Kidney capillary endothelial cell (primary cell): ENCODE measurements at places on chromosomes 16 and 17.

- no peak for DNase-seq
Observed at GRCh38 chr16:52535076-52535475, 11.9 kb downstream of the TOX3 start.

DNA sequence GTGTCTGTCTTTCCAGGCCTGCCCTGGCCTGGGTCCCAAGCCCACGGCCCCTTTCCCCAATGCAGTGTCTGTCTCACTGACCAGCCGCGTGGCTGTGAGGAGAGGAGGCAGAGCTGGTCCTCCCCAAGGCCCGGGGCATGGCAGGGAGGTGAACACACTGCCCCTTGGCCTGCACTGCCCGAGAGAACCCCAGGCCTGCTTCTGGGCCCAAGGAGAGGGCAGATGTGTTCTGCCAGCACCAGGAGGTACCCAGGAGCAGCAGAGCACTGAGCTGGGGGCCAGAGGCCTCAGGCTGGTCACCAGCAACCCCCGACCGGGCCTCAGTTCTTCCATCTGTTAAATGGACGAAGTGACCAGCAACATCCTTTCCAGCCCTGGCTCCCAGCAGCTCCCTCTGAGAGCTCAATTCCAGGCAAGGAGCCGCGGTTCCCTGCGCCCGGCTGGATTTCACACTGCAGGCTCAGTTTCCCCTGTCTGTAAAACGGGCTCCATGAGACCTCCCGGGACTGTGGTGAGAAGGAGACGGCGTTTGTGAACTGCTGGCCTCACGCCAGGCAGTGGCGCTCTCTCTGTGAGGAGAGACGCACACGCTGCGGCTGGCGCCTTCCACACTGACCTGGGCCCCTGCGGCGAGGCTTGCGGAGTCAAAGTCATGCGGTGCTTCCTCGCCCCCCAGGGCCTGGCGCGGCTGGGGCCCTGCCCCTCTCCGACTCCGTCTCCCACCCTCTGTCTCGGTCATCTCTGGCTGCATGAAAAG, 8.1 kb upstream of the ZFPM1 start:
- no peak for DNase-seq

- DNase-seq = no peak
Observed at GRCh38 chr16:64590513-64590912, 531.4 kb downstream of the CDH11 start.

- no peak for DNase-seq
Observed at GRCh38 chr16:78813661-78814311, 714.3 kb downstream of the WWOX start.

GRCh38 chr17:82647593-82648164, 565 bp downstream of the WDR45B start:
- DNase-seq = no peak

DNA sequence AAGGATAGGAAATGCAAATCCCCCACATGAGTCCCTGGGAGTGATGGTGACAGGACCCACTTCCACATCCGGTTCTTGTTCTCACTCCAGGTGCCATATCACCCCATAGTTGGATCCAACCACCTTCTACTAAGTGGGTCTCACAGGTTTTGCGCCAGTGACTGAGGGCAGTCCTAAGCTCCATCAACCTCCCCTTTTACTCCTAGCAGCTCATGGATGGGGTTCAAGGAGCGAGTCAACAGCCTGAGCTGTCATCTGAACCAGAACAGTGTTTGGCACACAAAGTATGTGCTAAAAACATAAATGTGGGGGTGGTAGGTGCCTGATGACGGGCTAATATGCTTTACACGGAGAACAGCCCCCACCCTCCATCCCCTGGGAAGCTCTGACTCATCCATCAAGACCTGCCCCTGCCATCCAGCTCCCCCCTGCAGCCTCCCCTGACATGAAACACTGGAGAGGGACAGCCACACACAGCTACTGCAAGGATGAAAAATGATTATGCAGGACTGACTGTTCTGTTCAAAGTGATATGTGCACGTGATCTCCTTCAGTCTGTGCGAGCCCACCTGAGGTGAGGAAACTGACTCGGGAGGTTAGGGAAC, 143.2 kb upstream of the CDH5 start:
- no peak for DNase-seq

GRCh38 chr16:82773018-82773417, 146.2 kb downstream of the CDH13 start:
- DNase-seq = no peak

GRCh38 chr16:85553436-85554113, 59.5 kb upstream of the GSE1 start:
- peak; percentile 72 for DNase-seq

DNA sequence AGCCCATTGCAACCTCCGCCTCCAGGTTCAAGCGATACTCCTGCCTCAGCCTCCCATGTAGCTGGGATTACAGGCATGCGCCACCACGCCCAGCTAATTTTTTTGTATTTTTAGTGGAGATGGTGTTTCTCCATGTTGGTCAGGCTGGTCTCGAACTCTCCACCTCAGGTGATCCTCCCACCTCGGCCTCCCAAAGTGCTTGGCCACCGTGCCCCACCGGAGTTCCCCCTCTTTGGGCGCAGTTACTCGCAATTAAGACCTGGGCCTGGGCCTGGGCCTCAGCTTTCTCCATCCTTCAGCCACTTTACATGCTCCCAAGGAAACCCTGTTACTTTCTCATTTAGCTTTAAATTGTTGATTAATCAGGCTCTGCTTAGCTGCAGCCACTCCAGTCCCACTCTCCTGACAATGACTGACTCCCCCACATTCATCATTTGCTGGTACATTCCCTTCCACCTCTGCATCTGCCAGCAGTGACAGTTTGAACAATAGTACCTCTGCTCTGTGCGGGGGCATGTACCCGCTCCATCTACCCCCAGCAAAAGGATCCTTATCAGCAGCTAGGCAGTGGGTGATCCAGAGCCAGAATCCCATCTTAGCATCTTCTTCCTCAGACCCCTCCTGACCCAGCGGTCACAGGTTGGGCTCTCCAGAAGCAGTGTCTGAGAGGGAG, 47.2 kb upstream of the SLC47A1 start:
- no peak for DNase-seq

DNA sequence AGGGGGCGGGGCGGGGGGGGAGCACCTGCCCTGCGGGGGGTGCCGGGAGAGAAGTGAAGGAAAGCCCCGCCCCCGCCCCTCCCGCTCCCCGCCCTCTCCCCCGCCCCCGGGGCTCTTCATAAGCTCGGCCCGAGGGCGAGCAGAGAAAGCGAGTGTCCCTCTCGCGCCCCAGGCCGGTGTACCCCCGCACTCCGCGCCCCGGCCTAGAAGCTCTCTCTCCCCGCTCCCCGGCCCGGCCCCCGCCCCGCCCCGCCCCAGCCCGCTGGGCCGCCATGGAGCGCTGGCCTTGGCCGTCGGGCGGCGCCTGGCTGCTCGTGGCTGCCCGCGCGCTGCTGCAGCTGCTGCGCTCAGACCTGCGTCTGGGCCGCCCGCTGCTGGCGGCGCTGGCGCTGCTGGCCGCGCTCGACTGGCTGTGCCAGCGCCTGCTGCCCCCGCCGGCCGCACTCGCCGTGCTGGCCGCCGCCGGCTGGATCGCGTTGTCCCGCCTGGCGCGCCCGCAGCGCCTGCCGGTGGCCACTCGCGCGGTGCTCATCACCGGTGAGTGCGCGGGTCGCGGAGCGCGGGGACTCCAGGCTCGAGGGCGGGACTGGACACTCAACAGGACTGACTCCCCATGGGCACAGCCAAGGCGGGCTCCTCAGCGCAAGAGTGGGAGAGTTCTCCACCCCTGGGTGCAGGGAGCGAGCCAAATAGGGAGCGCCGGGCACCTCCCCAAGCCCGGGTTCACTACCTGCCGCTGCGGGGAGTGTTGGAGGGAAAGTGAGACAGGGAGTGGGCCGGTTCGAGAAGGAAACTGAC, at the start of gene HSD11B2:
HSD11B2 (plus strand) TSS at position 145 of the 798 bp plus-strand sequence; CDS start at position 273, 128 bp downstream.
- DNase-seq = peak; percentile 60

DNA sequence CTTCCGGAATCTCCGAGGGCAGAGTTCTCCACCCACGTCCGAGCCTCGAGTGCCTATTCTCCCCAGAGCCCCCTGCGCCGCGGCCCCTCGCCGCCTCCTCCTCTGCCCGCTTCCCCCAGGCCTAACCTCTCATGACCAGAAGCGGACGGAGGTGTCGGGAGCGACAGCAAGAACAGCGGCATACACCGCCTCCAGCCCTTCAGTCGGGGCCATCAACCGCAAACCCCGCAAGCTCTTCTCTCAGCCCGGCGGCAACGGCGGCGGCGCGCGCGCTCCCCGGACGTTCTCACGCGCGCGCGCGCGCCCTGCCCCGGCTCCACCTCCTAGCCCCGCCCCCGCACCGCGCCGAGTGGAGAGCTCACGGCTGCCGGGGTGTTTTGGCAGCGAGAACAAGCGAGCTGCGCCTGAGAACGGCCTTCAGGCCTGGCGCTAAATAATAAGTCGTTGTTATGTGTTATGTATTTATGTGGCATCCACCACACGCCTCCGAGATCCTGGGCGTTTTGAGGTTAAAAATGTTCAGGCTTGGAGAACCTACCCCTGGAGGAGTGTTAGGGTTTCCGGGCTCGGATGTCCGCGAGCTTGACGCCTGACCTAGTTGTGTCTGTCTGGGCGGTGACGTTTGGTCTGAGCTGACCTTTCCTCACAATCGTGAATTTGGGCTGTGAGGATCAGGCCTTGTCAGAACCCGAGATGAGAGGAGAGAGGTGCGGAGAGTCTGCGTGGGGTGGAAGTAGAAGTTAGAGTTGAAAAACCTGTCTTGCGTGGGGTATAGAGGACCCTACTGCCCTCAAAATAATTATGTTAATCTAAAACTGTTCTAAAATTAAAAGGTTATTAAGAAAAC, at the start of gene RNFT1:
RNFT1 (minus strand) TSS at position 259 of the 847 bp plus-strand sequence; CDS start at position 182, 77 bp downstream.
- DNase-seq = peak; percentile 77

DNA sequence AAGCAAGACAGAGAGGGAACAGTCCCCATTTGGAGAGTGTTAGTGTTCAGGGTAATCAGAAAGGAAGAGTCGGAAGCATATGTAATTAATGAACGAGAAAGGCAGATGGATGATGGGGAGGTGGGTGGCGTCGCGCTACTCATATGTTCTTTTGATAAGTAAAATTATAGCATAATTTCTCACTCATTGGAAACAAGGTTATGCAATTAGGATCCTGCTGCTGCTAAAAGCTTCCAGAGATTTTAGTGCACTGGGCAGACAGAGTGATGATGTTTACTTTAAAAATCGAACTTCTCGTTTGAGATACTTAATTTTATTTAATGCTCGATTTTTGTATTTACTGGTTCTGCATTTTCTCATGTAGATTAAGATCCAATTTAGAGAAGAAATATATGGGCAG, 96.2 kb downstream of the PRKCA start:
- no peak for DNase-seq

GRCh38 chr16:29991571-29991904, 3.9 kb downstream of the HIRIP3 start:
- no peak for DNase-seq

GRCh38 chr16:28930203-28930602, 1.6 kb upstream of the CD19 start:
- no peak for DNase-seq

DNA sequence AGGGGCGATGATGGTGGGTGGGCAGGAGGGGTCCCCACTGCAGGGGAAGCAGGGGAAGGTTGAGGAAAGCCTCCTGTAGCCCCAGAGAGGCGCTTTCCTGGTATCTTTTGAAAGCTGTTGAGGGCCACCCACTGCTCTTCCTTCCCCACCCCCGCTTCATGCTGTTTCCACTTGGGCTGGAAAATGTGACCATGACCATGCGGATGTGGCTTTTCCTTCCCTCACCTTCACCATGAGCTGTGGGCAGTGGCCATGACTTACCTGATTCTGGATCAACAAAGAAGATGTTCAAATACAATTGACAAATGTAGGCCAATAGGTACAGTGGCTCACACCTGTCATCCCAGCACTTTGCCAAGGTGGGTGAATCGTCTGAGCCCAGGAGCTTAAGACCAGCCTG, 13.8 kb downstream of the MVP start:
- no peak for DNase-seq

- no peak for DNase-seq
Observed at GRCh38 chr16:82350560-82350959, 180.5 kb upstream of the MPHOSPH6 start.

DNA sequence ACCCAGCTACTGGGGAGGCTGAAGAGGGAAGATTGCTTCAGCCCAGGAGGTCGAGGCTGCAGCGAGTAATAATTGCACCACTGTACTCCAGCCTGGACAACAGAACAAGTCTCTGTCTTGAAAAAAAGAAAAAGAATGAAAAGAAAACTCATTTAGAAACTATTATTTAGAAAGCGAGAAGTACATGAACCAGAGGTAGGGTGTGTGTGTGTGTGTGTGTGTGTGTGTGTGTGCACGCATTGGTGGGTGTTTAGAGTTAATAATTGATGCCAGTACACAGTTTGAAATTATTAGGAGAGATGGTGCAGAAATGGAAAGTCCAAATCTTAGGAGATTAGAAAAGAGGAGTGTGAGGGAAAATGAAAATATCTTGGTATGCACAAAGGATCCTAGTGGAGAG, 106.6 kb downstream of the MRTFB start:
- no peak for DNase-seq

- no peak for DNase-seq
Observed at GRCh38 chr17:17175917-17176316, 30.2 kb downstream of the PLD6 start.

- no peak for DNase-seq
Observed at GRCh38 chr17:77273397-77274085, 132.8 kb downstream of the SEC14L1 start.

DNA sequence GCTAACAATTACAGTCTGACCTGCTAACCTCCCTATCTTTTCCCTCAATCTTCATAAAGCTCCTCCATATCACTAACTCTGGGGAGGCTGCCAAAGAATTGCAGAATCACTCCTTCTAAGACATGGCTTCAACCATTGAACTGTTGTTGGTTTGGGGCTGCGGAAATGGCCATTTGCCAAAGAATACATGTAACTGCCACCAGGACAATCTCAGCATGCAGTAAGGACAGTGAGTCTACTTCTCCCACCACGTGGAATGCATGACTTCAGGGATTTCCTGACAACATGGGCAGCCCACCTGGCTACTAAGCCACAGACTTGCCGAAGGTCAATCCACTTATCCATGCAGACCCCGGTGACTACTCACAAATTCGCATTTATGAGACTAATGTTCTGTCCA, 104.3 kb upstream of the NUDT7 start:
- no peak for DNase-seq

- no peak for DNase-seq
Observed at GRCh38 chr16:50838885-50839284, 97.0 kb downstream of the CYLD start.

- peak; percentile 88 for DNase-seq
Observed at GRCh38 chr16:87017371-87018012, 299.7 kb downstream of the C16orf95 start.

- no peak for DNase-seq
Observed at GRCh38 chr16:49483251-49483650, 109.6 kb downstream of the C16orf78 start.

- DNase-seq = no peak
Observed at GRCh38 chr16:21184834-21185233, 26.4 kb downstream of the LDAF1 start.

DNA sequence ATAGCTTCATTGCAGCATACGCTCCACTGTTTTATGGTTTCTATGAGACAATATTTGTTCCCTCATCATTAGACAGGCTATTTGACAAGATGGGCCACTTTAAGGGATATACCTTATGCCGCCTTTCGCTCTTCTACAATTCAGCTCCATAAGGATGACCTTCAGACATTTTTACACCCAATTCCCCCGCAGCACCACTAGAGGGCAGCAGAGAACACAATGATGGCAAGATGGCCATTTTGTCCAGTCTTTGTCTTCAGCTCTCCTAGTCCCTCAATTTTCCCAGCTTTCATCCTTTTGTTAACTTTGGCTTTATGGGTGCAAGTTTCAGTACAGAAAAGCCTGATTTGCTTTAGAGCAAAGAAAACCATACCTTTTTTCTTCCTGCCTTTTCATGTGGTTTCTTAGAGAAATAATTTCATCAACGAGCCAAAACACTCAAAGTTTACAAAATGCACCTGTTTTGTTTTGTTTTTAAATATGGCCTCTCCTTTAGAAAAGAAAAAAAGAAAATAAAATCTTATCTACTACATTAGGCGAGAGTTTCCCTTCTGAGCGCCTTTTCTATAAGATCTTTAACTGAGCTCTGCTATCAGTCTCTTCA, 355.3 kb downstream of the TOX3 start:
- peak; percentile 47 for DNase-seq
